CD8-positive, alpha-beta memory T cell (primary cell): ENCODE measurements at places on chromosomes 2 and 18. TPM values are rescaled to one million over a fixed set of nuclear protein-coding genes. Genes with fewer than 3 reads are reported as not detected.

POLR1A gene
- 60.3 TPM for total RNA-seq

MSTN gene
- not detected for total RNA-seq

RAD51AP2 gene
- total RNA-seq, result not detected

BABAM2 gene
- total RNA-seq, result 65.6 TPM

TET3 gene
- 20.5 TPM for total RNA-seq
